ENCODE measurements at places on chromosomes 3 and 15.

GRCh38 chr3:123312331-123313265 lies 110.9 kb downstream of the SEC22A start:
- no peak for DNase-seq

DNA sequence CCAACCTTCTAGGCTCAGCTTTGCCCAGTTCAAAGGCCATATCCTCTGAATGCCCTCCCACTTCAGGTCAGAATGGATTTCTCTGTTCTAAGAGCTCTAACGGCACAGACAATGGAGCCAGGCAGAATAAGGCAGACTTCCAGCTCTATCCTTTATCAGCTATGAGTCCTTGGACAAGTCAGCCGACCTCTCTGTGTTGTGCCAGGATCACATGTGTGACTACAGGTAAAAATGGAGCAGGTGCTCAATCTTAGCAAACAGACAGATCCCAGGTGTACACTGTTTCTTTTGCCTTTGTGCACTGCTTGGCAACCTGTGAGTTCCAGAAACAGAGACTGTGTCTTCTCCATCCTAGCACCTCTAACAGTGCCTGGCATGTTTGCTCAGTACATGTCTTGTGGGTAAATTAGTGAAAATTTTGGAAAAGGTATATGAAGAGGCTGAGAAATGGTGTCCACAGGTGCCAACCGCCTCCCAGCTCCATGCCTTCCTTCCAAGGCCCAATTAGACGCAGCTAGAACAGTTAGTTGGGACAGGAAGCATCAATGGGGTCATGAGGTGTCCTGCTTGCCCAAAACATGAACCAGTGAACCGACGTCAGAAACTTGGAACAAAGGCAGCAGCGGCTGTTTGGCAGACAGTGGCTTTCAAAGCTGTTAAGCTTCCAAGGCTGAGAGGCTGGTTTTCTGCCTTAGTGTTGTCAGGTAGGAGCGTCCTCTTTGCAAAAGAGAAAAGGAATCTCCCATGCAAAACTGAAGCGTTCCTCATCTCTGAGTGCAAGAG lies 28.7 kb downstream of the TLE3 start:
- no peak for DNase-seq

DNA sequence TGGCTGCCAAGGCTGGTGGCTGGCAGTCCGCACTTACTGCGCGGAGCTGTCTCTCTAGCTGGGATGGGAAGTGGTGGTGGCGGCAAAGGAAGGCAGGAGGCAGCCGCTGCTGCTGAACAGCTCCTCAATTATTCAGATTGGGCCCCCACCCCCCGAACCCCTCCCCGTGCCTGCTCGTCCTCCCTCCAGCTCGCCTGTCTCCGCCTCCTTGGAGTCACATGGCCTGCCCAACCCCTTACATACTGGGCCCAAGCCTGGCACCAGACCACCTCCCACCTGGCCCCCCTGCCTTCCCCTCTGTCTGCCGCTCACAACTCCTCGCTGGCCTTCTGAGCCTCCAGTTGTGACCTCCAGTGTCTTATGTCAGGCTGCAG lies at the start of gene SLC7A14:
TSS of gene SLC7A14 (minus strand) at position 139 of the 374 bp plus-strand sequence. CDS start 59,139 bp downstream, outside the sequence.
- no peak for DNase-seq

DNA sequence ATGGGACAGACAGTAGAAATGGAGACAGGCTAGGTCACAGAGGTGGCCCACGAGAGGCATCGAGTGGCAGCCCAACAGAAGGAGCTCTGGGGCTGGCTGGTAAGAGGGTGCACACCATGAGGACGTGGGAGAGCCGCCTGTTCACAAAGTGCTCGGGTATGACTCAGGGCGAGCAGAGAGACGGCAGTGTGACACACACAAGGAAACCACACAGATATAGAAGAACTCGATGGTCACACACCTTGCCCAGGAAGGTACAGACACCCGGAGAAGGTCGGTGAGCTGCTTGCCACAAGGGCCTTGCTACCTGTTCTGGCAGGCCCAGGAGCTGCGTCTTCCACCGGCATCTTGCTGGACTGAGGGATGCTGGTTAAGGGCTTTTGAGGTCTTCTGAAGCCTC lies 50.2 kb downstream of the CA12 start:
- no peak for DNase-seq

DNA sequence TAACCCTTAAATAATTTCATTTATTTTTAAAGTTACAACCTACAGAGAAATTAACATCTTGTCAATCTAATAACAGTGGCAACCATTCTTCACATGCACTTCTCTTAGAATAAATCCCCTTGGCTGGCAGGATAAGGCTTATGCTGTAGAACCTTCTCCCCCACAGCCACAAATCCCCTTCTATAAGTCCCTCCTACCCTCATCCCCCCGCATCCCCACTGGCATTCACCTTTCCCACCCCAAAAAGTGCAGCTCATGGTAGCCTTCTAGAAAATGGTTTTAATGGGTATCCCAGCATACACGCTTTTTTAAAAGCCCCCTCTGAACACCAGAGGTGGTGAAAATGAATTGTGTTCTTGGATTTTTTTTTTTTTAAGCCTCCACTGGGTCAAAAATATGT lies 49.2 kb downstream of the CAPN7 start:
- no peak for DNase-seq

- no peak for DNase-seq
Measured at GRCh38 chr3:40843851-40844548, 319.2 kb downstream of the ZNF621 start.

GRCh38 chr3:193572426-193572908 lies 17.8 kb upstream of the ATP13A4 start:
- no peak for DNase-seq

GRCh38 chr3:34178415-34178814 lies 380.0 kb downstream of the PDCD6IP start:
- DNase-seq: no peak

GRCh38 chr3:141368062-141368924 lies at the start of gene ZBTB38:
Gene ZBTB38 (plus strand): TSS chr3:141368504. CDS start chr3:141442389, 73,885 bp downstream.
- no peak for DNase-seq

DNA sequence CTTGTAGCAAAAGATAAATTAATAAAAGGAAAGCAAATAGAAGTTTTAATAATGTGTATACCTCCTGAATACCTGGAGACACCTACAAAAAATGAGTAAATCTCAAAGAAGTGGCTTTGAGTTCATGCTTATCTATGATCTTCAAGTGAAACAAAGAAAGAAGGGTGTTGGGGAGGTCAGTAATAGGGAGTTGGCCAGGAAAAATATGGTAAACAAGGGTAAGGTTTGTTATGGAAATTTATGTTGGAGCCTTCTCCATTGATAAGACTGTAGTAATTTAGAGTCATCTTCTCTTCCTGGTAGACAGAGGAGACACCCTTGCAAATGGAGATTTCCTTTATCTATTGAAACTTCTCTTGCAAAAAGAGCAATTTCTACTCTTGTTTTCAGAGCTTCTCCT lies 6.6 kb upstream of the CCR8 start:
- no peak for DNase-seq

DNA sequence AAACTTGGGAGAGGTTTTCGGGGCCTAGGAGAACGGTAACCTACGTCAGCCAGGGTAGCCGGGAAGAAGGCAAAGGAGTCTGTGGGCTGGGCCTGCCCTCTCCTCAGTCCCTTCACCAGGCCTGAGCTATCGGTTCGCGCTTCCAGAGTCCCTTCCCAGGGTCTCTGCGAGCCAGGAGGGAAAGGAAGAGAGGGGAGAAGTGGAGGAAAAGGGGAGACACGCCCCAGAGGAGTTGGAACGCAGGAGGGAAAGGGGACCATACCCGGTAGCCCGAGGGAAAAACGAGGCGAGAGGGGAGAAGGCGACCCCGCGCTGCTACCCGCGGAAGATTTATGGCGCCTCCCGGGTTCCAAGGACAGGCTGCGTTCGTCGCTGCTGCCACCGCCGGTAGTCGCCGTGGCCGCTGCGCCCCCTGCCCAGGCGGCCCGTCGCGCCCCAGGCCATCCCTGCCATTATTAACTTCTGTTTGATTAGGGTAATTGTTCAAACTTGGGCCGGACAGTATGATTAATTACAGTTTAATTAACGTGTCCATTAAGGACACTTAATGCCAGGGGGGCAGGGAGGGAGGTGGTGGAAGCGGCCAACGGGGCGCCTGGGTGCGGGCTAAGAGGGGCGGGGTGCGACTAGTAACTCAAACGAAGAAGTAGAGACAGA lies 3.4 kb upstream of the SKOR1 start:
- DNase-seq: no peak

DNA sequence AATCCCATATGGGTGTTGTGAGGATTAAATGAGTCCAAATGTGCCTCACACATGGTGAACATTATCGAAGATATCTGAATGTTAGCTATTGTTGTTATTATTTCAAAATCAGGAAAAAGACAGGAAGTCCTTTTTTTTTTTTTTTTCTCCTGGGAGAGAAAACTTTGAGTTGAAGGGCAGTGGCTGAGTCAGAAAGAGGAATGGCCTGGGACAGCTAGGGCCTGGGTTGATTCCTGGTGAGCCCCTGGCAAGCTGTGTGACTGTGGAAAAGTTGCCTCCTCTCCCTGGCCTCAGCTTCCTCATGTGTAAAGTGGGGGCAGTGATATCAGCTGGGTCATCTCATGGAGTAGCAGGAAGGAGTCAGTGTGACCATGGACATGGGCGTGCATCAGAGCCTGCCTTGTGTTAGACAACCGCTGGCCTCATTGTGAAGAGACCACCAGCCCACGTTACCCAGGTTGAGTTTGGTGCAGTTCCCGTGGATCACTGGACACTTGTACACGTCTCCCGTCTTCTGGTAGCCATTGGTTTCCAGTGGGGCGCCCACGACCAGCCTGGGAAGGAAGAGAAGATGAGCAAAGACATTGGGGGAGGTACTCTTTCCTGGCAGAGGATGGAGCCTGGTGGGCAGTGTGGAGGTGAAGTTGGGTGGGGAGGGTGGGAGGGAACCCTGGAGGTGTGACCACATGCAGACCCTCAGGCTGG lies 63.1 kb downstream of the ITGA11 start:
- no peak for DNase-seq

DNA sequence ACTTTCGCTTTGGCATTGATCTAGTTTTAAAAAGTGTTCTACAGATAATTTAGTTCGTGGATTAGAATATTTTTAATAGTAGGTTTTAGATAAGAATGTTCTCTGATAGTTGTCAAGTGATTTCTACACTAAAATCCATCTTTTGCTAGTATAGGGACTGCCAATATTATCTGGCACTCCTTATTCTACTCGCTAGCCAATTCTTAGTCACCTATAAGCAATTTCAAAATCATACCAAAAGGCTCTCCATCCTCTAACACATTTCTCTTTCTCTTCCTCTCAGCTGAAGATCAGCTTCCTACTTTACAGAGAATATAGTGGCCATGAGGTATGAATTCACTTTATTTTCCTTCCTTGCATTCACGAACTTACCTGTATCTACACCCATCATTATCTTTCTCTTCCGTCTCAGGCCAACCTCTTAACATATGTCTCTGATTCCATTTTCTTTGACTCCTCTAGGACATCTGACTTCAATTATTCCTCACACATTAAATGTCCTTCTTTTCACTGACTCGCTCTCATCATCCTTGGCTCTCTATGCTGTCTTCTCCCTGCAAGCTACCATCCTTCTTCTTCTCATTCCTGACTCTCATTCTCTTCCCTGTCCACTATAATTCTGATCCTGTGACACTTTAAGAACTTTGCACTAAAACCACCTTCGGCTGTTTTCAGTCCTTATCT lies 35.5 kb downstream of the C3orf80 start:
- no peak for DNase-seq

DNA sequence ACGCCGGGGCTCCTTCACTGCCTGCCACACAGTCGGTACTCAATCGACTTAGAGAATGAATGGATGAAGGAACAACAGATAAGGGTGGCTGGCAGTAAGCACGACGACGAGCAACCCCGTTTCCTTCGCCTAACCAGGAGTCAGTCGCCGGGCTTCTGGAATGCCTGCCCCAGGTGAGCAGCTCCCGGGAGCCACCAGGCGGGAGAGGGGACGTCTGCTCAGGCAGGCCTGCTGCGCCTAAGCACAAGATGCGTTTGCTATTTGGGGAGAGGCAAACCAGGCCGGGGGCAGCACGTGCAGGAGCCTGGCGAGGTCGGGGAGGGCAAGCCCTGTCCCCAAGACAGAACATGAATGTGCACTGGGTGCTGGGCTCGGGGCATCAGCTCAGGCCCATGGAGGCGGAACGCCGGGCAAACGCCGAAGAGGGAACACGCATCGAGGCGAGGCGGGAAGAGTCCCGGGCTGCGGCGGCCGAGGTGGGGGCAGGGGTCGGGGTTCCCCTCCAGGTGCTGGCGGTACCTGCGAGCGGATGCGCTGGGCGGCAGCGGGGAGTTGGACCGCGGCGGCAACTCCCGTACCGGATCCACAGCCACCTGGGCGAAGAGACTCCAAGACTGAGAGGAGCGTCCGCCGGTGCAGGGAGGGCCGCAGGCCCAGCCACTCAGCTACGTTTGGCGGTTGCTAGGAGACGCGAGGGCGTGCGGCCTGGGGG lies at the start of gene CFAP92:
TSS of gene CFAP92 (minus strand) at position 616 of the 712 bp plus-strand sequence. CDS start 772 bp downstream, outside the sequence.
- DNase-seq: peak; percentile 81

DNA sequence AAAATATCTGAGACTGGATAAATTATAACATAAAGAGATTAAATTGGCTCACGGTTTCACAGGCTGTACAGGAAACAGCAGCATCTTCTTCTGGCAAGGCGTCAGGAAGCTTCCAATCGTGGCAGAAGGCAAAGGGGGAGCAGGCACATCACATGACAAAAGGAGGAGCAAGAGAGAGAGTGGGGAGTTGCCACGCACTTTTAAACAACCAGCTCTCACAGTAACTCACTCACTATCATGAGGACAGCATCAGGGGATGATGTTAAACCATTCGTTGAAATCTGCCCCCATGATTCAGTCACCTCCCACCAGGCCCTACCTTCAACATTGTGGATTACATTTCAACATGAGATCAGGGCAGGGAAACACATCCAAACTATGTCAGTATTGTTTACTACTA lies 114.5 kb upstream of the SPATA16 start:
- DNase-seq: no peak

DNA sequence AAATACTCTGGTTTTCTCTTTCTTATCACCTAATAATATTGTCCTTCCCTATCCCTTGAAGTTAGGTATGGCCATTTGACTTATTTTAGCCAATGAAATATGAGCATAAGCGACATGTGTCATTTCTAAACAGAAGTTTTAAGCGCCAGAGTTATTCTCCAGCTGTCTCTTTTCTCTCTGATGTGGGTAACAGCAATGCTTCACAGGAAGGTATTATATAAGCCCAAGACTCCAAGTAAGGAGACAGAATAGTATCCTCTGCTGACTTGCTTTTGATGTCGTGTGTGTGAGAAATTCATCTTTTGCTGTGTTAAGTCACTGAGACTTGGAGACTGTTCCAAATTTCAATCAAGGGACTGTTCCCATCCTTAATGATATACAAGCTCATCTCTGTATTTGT lies 224.6 kb upstream of the NECTIN3 start:
- no peak for DNase-seq

- DNase-seq: no peak
Measured at GRCh38 chr3:81888914-81889557, 127.6 kb upstream of the GBE1 start.

GRCh38 chr15:59052915-59053407 lies 52.0 kb upstream of the CCNB2 start:
- no peak for DNase-seq

- no peak for DNase-seq
Measured at GRCh38 chr3:35971686-35972085, 332.4 kb downstream of the ARPP21 start.

GRCh38 chr15:68187559-68187958 lies 17.6 kb downstream of the CALML4 start:
- DNase-seq: no peak

GRCh38 chr3:14862303-14862660 lies 43.5 kb downstream of the FGD5 start:
- no peak for DNase-seq

- DNase-seq: no peak
Measured at GRCh38 chr3:15602146-15602536, 596 bp downstream of the BTD start.

GRCh38 chr3:43497905-43498365 lies 123.9 kb downstream of the ANO10 start:
- no peak for DNase-seq
